Aorta (tissue), 5 donors: ENCODE measurements at places on chromosomes 7 and 10. TPM values are rescaled to one million over a fixed set of nuclear protein-coding genes. Genes with fewer than 3 reads are reported as not detected.

Gene HERC4
- 81.9 TPM for total RNA-seq

Gene BPGM
- total RNA-seq, result 15.7 TPM

Gene CALHM2
- 81.9 TPM for total RNA-seq

GRCh38 chr7:20745702-20746101 lies 41.0 kb downstream of the SP8 start:
- H3K27ac ChIP-seq, result no peak overlapping the region
- no peak overlapping the region for H3K4me3 ChIP-seq
- no peaks in the 10 kb centered on the region for H3K27me3 ChIP-seq
- DNase-seq, result no peak
- H3K36me3 ChIP-seq, result no peaks in the 10 kb centered on the region
- H3K4me1 ChIP-seq, result no peaks in the 10 kb centered on the region

GRCh38 chr7:46319841-46320240 lies 398.8 kb upstream of the IGFBP3 start:
- no peaks in the 10 kb centered on the region for H3K4me1 ChIP-seq
- no peaks in the 10 kb centered on the region for H3K36me3 ChIP-seq
- DNase-seq, result no peak
- H3K27me3 ChIP-seq, result no peaks in the 10 kb centered on the region
- H3K27ac ChIP-seq, result no peak overlapping the region

DNA sequence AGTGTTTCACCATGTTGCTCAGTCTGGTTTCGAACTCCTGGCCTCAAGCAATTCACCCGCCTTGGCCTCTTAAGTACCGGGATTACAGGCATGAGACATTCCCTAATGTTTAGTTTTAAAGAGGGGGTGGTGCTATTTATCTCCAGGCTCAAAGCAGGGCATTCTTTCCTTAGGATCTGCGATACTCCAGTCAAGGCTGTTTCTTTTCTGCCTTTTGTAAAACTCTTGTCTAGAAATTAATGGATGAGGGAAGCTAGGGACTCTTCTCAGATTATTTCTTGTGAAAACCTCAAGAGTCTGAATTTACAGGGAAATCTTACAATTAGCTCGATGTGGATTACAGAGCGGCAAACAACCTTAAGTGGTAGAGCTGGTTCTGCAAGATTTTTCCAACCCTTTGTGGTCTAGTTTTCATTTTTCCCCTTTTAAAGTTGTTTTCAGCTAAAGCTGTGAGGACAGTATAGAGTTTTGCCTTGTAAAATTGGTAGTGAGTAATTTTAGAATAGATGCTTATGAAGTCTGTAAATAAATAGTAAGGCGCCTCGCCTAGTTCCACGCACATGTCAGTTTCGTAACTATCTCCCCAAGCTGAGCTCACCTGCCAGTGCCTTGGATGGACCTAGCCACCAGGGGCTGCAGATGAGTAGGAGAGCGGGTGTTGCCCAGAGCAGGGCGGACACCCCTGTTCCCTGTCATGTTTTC lies 53.1 kb downstream of the CUX1 start:
- H3K4me1 ChIP-seq, result peaks cover 4% of the 10 kb centered on the region
- H3K27me3 ChIP-seq, result no peaks in the 10 kb centered on the region
- no peaks in the 10 kb centered on the region for H3K36me3 ChIP-seq
- H3K4me3 ChIP-seq, result no peak overlapping the region
- no peak overlapping the region for H3K27ac ChIP-seq
- no peak for DNase-seq
